Osteoblast (primary cell): ENCODE measurements at places on chromosomes 4 and X. TPM values are rescaled to one million over a fixed set of nuclear protein-coding genes. Genes with fewer than 3 reads are reported as not detected.

GRCh38 chr4:99135541-99136162 is 8.4 kb downstream of the ADH4 start:
- DNase-seq, result no peak

DNA sequence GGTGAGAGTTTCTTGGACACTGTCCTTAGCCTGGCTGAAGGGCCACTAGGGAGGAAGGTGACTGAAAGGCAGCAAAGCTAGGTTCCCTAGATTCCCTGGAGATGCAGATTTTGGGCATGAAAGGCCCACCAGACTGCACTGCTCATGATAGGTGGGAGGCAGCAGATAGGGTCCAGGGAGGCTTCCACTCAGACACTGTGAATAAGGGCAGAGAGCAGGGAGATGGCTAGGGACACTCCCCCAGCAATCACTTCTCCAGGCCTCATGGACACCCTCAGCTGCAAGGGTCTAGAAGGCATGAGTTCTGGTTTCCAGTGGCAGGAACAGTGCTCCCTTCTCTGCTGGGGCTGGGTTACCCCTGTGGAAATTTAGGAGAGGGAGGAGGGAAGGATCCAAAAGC is 20.1 kb downstream of the ARMCX2 start:
- no peak for DNase-seq

APBB2 gene
- total RNA-seq, result 89.0 and 92.3 TPM in 2 replicates

GRCh38 chr4:53233114-53233795 is 132.6 kb downstream of the SCFD2 start:
- no peak for DNase-seq

DNA sequence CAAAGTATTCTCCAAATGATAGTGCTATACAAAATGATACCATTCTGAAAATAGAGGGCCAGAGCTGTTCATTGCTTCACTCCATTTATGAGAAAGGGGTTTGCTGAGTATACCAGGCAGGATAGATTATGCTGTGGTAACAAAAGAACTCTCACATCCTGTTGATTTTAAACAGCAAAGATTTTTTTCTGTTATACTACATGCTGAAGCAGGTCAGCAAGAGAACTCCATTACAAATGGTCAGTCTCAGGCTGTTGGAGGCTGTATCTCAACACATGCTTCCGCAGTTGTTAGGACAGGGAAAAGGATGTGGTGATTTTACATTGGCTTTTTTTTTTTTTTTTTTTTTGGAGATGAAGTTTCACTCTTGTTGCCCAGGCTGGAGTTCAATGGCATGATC is 13.7 kb upstream of the KLHL5 start:
- DNase-seq, result no peak

DNA sequence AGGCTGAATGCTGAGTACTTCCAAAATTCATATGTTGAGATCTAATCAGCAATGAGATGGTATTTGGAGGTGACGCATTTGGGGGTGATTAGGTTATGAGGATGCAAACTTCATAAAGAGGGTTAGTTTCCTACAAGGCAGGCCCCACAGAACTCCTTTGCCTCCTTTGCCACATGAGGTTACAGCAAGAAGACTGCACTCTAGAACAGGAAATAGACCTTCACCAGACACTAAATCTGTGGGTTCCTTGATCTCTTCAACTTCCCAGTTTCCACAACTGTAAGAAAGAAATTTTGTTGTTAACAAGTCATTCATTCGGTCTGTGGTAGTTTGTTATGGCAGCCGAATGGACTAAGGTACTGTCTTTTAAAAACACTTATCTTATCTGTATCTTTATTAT is 681.9 kb upstream of the HS3ST1 start:
- DNase-seq, result no peak

TTC29 gene
- under 0.01 TPM in 1 of 2 replicates, not detected in the other for total RNA-seq

GRCh38 chr4:15427701-15428100 is at the start of gene C1QTNF7:
TSS of gene C1QTNF7 (plus strand) at chr4:15428033. CDS start at chr4:15435744, 7,711 bp downstream.
- DNase-seq, result no peak

DNA sequence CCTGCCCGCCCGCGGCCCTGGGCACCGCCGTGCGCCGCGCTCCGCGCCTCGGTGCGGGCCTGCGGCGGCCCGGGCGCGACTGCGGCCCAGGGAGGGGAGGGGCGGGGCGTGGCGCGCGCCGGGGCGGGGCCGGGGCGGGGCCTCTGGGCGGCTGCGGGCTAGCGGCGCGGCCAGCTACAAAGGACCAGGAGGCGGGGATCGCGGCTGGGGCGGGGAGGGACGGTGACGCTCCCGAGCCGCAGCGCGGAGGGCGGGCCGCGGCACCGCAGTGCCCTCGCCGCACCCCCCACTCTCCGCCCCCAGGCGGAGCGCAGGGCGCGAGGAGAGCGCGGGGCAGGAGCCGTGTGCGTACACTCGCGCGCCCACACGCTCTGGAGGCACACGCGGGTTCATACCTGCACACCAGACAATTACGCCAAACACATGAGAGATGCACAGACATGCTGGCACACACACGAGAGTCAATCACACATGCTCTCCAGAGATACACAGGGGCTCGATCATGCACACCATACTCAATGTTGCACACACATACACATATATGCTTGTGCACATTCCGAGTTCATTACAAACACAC is at the start of gene CRMP1:
CRMP1 (minus strand) TSS at position 83 of the 577 bp plus-strand sequence. CDS start 117 bp downstream, outside the sequence.
- peak; percentile 78 for DNase-seq
